Frontal cortex (tissue), 4 donors: ENCODE measurements at places on chromosomes 7 and 10.

GRCh38 chr10:37885850-37886249, 28.4 kb upstream of the ZNF248 start:
- DNase-seq, result no peak

DNA sequence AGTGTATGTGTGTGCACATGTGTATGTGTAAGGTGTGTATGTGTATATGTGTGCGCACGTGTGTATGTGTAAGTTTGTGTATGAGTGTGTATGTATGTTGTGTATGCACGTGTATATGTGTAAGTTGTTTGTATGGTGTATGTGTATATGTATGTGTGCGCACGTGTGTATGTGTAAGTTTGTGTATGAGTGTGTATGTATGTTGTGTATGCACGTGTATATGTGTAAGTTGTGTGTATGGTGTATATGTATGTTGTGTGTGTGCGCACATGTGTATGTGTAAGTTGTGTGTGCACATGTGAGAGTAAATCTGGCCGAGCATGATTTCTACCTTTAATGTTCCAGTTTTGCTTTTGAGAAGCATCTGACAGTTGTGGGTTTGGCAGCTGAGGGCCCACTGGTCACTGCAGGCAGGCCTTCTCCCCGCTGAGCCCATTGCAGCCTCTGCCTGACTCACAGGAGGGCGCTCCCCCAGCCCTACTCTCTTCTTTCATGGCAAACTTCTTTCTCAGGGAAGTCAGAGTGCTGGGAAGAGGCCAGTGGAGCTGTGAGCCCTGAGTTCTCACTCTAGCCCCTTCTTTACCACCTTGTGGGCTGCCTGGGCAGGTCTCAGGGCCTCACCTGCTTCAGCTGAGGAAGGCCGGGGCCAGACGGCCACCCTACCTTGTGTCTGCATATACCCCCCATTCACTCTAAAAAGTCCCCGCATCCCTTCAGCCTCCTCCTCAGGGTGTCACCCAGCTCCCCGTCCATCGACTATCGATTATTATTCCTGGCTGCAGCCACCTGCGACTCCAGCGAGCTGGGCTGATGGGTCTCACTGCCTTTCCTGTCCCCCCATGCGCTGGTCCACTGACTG, 11.2 kb downstream of the WDR86 start:
- DNase-seq, result no peak

DNA sequence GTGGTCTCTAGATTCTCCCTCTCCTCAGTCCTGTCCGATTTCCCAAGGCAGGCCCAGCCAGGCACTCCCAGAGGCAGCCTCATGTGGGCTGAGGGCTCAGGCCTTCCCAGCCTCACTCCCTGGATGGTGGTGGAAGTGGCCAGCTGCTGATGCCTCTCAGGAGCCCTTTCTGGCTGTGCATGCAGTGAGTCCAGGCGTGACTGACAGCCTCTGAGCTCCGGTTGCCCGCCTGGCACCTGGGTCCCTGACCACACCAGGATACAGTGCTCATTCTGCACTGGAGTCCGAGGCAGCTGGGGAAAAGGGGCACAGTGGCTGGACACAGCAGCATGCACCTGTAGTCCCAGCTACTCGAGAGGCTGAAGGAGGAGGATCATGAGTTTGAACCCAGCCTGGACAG, 132.6 kb downstream of the CUL2 start:
- no peak for DNase-seq

DNA sequence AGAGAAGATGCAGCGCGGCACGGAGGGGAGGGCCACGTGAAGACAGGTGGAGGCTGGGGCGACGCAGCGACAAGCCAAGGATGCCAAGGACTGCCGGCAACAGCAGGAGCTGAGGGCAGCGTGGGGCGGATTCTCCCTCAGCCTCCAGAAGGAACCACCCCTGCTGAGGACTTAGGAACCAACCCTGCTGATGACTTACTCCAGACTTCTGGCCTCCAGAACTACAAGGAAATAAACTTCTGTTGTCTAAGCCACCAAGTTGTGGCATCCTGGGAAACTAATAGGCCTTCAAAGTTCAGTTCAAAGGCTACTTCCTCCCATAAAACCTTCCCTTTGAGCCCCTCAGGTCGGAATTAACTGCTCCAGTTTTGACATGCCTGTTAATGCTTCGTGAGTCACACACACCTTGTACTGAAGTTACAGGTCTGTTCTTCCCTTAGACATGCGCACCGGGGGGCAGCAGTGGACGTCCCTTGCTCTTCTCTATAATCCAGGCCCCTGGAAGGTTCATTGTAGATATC, 88.4 kb upstream of the RHEB start:
- DNase-seq, result no peak

- DNase-seq, result no peak
Observed at GRCh38 chr7:157839672-157840167, 502.9 kb downstream of the DNAJB6 start.

DNA sequence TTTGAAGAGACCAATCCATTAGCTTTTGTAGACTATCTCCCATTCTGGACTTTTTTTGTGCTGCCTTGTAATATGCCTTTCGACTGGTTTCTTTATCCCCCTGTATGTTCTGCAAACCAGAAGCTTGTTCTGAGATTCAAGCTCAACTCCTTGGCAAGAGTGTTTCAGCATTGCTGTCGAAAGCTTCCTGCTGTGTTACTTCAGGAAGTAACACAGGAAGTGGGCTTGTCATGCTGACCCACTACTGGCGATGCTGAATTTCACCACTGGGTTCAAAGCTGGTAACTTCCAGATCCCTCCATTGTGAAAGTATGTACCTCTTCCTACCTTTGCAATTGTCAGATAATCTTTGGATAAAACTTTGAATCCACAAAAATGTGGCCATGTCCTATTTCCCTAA, 57.9 kb upstream of the INSYN2A start:
- DNase-seq, result no peak
